NCI-H82 (cell line): ENCODE measurements at places on chromosomes 4 and X.

- no peak for DNase-seq
Measured at GRCh38 chrX:148298737-148299136, 201.7 kb upstream of the AFF2 start.

- DNase-seq: no peak
Measured at GRCh38 chr4:180932370-180933001, 1310.7 kb upstream of the TENM3 start.

DNA sequence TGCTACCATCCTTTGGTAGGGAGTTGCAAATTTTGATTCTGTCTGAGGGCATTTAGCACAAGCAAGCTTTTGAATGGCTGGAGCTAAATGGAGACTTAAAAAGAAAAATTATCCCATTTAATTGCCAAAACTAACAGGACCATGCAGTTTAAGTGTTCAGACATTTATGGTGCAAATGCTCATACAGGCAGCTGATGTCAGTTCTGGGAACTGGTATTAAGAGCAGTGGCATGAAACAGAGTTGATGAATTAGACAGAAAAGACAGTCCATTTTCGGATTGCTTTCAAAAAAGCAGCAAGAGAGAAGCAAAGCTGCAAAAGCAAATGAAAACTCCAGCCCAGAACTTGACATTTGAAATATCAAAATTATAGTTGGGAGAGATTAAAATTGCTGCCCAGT lies 1.3 kb downstream of the SCRG1 start:
- no peak for DNase-seq

- peak; percentile 27 for DNase-seq
Measured at GRCh38 chrX:40086569-40087335, 11.0 kb downstream of the BCOR start.

- DNase-seq: no peak
Measured at GRCh38 chr4:6668391-6668790, 25.3 kb upstream of the S100P start.

DNA sequence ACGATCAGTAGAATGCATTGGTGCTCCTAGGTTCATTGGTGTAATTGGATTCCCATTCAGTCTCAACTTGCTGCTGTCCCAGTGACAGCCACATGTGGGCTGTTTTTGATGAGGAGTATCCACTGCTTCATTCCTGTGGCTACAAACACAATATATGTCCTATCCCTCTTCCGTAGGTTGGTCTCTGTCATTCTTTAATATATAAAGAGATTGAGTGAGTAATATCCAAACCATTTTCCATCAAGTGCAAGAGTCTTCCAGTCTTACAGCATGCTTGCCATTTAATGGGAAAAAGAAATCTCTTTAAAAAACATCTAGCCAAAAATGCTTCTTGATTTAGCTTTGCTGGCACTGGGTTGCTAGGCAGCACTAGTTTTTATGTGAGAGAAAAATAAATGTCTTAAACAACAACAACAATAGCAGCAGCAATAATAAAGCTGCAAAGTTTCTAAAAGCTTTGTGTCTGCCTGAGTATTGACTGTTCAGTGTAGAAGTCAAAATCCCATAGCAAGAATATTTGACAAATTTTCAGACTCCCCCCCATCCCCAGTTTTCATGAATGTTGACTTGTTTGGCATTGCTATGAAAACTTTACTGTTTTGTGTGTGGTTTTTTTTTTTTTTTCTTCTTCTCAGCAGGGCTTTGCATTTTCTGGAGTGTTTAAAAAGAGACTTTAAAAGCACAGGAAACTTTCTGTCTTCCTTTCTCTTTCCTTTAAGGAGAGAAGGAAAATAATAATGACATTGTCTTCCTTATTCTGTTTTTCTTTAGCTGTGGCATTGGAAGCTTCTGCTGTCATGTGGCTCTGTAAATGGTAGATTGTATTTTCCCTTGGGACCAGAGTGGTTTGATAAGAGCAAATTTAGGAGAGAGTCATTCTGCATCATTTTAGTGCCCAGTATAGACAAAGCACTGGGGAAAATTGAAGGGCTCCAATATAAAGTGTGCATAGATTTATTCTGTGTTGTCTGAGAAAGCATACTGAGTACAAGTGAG lies 244.3 kb downstream of the ARHGAP10 start:
- peak; percentile 6 for DNase-seq

- DNase-seq: no peak
Measured at GRCh38 chr4:2063557-2064275, 4.6 kb downstream of the NAT8L start.

- DNase-seq: no peak
Measured at GRCh38 chr4:86536151-86536550, 58.0 kb upstream of the PTPN13 start.

- DNase-seq: no peak
Measured at GRCh38 chr4:62896721-62897120, 1512.5 kb downstream of the TECRL start.

- DNase-seq: no peak
Measured at GRCh38 chrX:14941301-14941700, 68.1 kb downstream of the MOSPD2 start.

DNA sequence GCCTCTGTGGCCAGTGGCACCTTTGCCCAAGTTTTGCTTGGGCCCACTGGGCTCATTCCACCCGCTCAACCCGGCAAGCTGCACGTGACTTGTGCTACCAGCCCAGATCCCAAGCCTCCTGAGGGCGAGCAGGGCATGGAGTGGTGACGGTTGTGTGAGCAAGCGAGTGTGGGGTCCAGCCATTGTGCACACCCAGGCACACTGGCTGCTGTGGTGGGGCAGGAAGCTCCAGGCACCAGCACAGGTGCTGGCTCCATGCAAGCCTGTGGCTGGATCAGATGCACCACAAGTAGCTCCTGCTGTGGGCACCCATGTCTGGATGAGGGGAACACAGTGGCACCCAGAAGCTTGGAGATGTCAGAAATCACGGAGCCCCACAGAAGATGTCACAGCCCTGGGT lies 557.0 kb upstream of the GNPDA2 start:
- DNase-seq: no peak

DNA sequence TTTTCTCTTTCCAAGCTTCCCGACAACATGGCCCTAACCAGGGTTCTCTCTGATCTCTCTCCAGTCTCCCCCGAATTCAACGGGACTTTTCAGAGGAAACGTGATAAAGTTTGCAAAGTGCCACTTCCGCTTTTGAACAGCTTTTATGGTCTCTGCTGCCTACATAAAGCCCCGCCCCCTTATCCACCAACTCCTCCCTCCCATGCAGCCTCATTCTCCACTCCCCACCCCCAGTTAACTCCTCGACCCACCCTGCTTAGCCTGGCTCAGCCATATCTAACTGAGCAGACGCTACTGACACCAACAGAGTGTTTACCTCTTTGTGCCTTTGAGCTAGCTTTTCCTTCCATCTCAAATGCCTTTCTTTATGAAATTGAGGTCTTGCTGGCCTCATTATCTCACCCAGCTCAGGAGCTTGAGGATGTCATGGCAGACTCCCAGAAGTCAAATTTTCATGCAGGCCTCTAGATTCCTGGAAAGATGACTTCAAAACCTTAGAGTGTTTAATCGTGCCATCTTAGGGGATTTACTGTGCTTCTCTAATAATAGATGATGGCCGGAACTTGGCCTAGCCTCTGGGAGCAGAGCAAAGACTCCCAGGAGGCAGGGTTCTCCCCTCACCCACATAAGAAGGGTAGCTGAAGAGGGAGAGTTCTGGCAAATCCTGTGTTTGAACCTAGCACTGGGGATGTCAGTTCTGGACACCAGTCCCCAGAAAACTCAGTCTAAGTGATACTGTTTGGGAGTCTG lies 606.0 kb downstream of the BCOR start:
- DNase-seq: peak; percentile 12

GRCh38 chrX:130401415-130402207 lies at the start of gene RBMX2:
RBMX2 (plus strand) TSS chrX:130401987; CDS start chrX:130402033, 46 bp downstream.
- DNase-seq: peak; percentile 89

DNA sequence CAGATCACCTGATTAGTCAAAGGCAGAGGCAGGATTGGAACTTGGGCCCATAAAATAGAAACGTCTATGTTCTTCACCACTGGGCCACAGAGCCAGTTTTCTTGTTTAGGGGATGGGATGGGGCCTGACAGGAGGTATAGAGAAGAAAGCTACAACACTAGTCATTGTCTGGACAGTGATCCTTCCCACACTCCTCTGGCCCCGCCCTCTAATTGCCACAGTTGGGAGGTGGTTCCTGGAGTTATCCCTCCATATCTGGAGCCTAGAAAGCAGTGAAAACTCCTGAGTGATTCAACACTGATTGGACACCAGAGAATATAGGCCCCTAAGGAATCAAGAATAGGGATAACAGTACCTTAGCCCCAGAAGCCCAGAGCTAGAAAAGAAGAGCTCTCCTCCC lies 22.9 kb downstream of the RASL11B start:
- DNase-seq: no peak

DNA sequence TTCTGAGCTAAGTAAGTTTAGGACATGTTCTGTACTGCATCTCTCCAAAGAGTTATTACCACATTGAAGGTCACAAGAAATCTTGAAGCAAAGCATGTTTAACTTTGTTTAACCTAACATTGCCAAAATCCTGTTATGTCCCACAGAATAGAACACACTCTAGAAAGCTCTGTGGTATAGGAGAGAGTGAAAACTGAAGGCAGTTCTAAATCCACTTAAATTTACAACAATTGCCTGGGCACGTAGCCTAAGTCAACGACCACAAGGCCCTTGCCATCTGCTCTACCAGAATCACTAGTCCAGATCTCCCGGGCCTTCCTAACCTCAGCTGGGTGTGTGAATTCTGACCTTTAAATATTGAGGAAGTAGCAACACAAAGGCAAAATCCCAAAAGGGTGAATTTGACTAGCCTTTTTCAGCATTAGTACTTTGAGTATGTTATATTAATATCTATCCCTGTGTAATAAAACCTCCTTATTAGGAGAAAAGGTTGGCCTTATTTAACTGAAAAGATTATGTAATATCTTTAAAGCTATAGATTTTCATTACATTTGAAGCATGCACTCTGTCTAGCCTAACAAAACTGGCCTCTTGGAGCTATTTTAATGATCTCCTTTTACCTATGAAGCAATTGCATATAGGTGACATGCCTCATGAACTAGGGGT lies 4.5 kb upstream of the MAML3 start:
- peak; percentile 90 for DNase-seq

- DNase-seq: peak; percentile 57
Measured at GRCh38 chr4:73662709-73663546, 42.7 kb upstream of the RASSF6 start.

DNA sequence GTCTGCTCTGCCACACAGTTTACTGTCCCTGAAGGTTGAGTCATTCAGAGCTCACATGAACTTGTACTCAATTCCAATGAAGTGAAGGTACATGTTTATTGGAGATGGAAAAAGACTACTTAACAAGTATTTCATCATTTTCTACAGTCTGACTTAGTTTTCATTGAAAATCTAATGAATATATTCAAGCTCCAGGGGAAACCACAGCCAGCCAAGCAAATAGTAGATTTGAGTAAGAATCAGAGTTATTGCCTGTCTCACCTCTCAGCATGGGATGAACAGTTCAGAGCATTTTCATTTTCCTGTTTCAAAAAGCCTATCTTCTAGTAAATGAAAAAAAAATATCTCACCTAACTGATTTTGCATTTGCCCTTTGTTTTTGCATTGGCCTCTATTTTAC lies 1249.4 kb upstream of the DIAPH2 start:
- no peak for DNase-seq
